ENCODE measurements at places on chromosomes 3 and 15.

DNA sequence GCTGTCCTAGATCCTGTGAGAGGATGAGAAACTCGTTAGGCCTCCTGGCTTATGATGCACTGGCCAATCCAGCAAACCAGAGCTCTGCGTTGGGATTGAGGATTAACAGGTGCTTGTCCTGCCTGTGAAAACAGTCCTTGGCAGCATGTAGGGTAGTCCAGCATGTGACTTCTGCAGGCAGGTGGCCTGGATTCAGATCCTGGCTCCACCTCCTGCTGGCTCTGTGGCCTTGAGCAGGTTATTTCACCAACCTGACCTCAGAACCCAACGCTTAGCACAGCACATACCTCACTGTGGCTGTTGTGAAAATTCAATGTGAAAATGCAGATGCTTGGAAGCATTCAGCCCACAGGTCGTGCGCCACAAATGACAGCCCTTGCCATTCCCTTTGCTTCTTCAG lies 33.6 kb downstream of the PLA2G4D start:
- no peak for DNase-seq

GRCh38 chr15:38667890-38668850 lies 103.6 kb upstream of the RASGRP1 start:
- DNase-seq, result no peak

- no peak for DNase-seq
These were observed 176.4 kb downstream of the ISL2 start for GRCh38 chr15:76512971-76513370.

DNA sequence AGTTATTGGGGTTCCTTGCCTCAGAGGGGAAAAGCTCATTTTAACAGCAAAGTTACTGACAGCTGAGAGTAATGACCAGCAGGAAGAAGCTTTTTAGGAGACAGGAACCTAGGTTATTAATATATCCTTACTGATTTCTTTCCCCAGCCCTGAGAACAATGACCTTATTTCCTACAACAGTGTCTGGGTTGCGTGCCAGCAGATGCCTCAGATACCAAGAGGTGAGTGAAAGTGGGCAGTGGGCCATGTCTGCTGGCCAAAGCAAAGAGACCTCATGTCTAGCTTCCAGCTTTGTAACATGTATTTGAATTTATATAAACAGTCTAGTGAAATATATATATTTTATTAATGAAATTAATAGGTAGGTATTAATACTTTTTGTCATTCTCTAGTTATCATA lies 5.0 kb downstream of the CCNDBP1 start:
- DNase-seq, result no peak

- no peak for DNase-seq
These were observed 132.8 kb downstream of the TJP1 start for GRCh38 chr15:29689287-29689986.

DNA sequence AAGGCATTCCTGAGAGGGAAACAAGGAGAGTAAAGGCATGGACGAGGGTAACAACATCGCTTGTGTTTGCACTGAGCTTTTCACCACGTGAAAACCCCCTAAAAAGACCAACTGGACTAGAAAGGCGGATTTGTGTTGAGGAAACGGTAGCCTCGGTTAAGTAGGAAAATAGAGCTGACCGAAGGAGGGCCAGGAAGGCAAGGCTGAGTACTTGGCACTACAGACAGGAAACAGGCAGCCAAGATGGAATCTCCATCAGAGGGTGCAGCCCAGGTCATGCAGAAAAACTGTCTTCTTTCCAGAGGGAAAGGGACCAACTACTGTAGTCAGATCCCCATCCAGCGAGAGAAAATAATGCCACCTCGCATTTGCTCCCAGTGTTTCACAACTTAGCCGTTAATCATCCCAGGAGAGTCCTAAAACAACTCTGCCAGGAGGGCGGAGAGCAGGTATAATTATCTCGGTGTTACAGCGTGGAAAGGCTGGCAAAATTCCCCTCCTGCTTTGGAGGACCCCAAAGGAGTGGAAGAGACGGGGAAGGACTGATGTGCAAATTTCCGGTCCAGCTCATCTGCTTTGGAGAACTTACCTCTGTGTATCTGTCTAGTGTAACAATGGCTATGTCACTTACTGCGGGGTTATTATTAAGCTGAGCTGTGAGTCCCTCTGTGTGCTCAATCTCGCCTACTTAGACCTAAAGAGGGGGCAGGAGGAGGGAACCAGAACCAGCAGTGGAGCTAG lies 77.2 kb downstream of the MYO1E start:
- DNase-seq, result no peak

- DNase-seq, result no peak
These were observed 35.2 kb downstream of the ZIC4 start for GRCh38 chr3:147371140-147371539.

DNA sequence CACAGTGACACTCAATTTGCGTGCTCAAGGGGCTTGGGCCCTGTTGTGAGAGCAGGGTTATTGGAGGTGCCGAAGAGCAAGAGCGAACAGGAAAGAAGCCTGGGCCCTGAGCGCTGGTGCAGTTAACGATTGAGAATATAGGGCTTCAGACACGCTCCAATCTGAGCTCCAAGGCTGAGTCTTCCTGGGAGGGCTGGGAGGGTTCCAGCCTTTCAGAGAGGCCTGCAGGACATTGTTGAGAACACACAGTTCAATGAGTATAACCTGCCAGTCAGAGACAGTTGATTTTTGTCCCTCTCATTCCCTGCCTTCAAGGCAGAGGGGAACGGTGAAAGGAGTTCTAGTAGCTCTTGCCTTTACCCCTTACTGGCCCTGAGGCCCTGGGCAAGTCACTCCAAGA lies 47.3 kb downstream of the GLDN start:
- DNase-seq, result no peak

DNA sequence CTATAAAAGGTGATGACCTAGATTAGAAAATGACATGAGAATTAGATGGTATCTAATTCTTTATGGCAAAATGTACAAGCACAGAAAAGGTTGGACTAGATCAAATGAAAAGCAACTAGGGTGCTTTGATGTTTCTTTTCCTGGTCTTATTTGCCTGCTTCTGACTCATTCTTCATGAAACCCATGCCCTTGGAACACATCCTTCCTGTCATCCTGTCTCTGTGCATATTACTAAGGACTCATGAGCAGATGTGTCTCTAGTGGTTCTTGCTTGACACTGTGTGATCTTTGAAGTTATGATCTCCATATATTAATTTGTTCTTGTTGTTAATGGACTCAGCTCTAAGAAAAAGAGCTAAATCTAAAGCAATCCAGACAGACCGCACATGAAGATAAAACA lies 314.0 kb downstream of the ERC2 start:
- DNase-seq, result no peak

- no peak for DNase-seq
These were observed 426.4 kb downstream of the NLGN1 start for GRCh38 chr3:173823911-173824460.
